ENCODE measurements at places on chromosomes 16 and 17. TPM values are rescaled to one million over a fixed set of nuclear protein-coding genes. Genes with fewer than 3 reads are reported as not detected.

GRCh38 chr16:28522792-28523191 is 16.0 kb downstream of the NUPR1 start:
- no peak for DNase-seq

DNA sequence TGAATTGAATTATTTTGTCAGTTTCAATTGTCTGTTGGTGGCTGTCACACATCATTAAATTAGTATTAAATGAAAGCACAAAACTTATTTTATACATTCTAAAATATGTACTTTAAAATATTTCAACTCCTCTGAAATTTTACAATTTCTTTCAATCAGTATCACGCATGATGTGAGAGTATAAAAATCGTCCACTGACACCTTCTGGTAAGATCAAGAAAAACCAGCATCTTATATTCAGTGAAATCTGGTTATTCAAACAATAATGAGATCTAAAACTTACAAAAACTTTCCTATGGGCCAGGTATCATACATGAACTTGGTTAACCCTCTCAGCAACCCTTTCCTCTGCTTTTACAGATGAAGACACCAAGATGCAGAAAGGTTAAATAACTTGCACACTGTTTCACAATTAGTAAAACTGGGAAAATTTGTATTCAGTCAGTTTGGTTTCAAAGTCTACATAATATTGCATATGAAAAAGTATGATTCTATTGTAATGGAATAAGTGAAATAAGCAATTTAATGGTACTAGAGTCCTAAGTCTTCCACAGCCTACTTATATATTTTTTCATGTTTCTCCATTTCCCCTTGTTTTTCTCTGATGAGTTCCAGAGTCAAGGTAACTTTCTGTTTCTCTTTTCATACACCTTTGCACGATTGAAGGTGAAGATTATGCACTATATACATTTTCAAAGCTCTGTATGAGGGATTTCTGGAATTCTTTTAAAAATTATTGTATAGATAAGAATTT is 58.7 kb downstream of the EFCAB5 start:
- DNase-seq: no peak

DNA sequence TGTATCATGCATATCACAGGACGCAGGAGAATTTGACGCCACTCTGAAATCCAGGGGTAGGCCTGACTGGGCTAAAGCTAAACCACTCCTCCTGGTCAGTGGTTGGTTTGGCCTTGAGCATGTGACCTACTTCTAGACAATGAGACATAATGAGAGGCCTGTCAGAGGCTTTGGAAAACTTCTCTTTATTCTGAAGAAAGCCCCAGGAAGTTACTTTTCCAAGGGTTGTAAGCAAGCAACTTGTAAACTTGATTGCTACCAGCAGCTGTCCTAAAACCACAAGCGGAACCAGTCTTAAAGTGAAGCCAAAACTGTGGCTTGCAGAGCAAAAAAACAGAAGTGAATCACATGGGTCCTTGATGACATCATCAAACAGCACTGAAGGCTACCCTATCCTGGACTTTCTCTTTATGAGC is 138.2 kb upstream of the COX10 start:
- no peak for DNase-seq

DNA sequence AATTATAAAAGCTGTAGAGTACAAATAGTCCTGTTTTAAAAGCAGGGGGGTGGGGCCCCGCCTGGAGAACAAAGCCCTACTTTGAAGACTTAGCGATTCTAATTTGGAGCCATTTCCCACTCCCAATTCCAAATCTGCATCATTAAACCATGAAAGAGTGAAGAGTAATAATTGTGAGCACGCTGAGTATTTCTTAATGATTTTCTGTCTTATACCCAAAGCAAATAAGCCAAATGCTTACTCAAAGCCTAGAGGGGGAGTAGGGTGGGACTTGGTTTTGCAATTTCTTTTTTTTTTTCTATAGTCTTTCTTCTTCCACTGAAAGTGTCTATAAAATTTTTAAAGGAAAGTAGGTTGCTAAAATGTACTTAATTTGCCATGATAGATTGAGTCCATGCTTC is 470.1 kb downstream of the TOX3 start:
- no peak for DNase-seq

- no peak for DNase-seq
These were observed 3.0 kb downstream of the HIRIP3 start for GRCh38 chr16:29992344-29992967.

Gene SLC35G6
- not detected for total RNA-seq

GRCh38 chr16:79067600-79067999 is 532.9 kb downstream of the MAF start:
- DNase-seq: no peak

Gene CKLF
- total RNA-seq: 54.7 TPM

Gene CMTM1
- total RNA-seq: 3.1 TPM

Gene CCL16
- 0.21 TPM for total RNA-seq

Gene PPP1R27
- total RNA-seq: not detected

Gene MRPS23
- total RNA-seq: 17.3 TPM

- no peak for DNase-seq
These were observed 142.4 kb downstream of the TOX3 start for GRCh38 chr16:52404546-52404945.

- peak; percentile 39 for DNase-seq
These were observed 630 bp downstream of the RNFT1 start for GRCh38 chr17:59963738-59964481.

GRCh38 chr17:67531291-67531690 is 154.2 kb downstream of the PITPNC1 start:
- DNase-seq: no peak

DNA sequence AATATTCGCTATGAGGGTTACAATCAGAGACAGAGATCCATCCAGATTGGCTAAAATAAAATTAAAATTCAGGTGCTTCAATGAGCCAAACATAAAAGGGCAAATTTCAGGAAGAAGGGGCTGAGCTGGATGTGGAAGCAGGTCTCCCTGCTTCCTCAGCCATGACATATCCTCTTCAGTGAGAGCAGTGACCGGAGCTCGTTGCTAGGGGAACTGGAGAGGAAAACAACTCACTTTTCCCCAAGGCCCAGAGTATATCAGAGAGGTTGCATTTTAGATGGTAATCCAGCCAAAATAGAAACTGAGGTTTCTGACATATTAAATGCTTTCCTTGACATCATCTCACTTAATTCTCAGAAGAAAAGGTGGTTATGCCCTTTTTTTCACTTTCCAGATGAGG is 503.5 kb downstream of the HS3ST4 start:
- no peak for DNase-seq

- no peak for DNase-seq
These were observed 18.4 kb downstream of the HS3ST6 start for GRCh38 chr16:1899641-1900451.

Gene NEK8
- total RNA-seq: 3.2 TPM

Gene CA7
- total RNA-seq: not detected

DNA sequence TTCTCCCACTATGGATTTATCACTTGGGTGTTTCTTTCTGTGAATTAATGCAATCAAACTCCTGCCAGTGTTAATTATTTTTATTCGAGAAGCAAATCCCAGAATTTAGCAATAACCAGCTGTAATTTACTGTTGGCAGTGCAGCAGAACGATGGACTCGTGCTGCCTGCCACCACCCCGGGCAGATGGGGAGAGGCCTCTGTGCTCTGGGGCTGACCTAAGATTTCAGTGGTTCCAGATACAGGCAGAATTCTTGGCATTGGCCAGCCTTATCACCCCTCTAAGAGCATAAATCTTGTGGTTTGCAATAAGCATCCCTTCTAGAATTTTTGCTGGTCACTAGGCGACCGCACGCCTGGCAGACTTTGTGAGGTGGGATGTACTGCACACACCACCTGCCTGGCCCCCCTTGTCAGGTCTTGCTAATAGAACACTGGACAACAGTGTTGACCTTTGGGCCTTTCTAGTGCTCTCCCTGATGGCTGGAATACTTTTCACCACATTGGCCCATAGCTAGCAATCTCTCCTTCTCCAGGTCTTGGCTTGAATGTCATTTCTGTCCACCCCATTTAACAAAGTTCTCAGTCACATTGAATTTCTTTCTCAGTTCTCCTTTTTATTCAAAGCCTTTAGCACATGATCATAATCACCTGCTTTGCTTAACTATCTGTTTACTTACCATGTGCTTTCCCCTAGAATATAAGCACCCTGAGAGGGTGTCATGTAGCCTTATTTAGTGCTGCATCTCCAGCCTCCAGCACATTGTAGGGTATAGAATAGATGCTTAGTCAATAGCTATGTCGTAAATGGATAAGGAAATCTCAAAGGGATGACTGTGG is 122.1 kb upstream of the DYNLRB2 start:
- DNase-seq: no peak

- no peak for DNase-seq
These were observed 222.9 kb upstream of the IRX3 start for GRCh38 chr16:54509456-54509855.

Gene DOC2B
- total RNA-seq: 5.1 TPM

GRCh38 chr17:78502611-78503148 is 74.5 kb downstream of the DNAH17 start:
- DNase-seq: no peak

DNA sequence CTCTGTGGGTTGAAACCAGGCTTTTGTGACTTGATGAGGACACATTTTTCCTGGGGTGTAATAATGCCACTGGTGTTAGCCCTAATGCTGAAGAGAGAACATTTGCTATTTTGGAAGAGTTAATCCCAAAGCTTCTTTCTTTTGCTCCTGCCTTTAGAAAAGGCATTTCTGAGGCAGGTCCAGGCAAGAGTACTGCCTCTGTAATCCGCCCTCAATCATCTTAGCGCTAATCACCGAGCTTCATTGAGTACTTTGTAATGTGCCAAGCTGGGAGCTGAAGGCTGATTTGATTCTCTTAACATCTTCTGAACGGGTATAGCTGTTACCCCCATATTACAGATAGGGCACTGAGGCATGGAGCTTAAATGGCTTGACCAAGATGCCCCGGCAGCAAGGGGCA is 60.3 kb downstream of the AKAP1 start:
- DNase-seq: no peak

Gene NLRC3
- total RNA-seq: 1.2 TPM

DNA sequence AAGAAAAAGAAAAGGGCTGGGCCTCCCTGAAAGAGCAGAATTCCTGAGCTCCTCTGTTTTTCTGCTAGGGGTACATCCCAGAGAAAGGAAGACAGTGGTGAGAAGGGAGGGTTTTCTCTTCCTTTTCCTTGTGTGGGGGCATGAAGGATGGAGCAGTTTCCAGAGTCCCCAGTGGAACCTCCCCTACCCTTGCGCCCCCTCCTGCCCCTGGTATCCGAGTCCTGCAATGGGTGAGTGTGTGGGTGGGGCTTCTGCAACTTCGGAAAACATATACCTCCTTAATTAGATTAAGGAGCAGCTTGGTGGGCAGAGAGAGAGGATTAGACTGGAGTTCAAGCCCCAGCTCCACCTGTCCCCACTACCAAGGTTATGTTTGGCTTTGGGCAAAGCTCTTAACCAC is 5.4 kb upstream of the GIP start:
- no peak for DNase-seq

DNA sequence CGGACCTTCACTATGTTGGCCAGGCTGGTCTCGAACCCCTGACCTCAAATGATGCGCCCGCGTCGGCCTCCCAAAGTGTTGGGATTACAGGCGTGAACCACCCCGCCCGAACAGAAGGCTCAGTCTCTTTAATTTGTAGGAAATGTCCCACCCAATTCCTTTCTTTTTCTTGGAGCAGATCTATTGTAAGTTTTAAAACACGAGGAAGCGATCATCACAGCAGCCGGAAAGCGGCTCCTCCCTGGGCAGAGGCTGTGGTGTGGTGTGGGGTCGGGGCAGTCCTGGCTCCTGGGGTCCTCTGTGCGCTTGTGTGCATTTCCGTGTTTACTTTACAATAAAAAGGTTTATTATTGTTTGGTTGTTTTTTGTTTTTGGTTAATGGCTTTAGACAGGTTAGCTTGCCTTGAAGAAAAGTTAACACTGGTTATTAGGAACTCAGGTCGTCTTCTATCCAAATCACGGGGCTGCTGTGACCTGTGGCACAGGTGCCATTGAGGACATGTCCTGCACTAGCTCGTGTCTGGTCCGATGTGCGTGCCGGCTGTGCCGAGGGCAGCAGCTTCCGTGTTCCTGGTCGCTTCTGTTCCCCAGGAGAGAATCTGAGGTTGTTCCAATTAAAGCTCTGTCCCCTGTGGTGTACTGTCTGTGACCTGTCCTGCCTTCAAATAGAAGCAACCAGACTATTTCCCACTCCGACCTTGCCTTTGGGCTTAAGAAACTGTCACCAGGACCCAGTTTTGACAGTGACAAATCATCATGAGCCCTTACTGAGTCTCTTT is 83.1 kb downstream of the SEC14L1 start:
- DNase-seq: no peak

DNA sequence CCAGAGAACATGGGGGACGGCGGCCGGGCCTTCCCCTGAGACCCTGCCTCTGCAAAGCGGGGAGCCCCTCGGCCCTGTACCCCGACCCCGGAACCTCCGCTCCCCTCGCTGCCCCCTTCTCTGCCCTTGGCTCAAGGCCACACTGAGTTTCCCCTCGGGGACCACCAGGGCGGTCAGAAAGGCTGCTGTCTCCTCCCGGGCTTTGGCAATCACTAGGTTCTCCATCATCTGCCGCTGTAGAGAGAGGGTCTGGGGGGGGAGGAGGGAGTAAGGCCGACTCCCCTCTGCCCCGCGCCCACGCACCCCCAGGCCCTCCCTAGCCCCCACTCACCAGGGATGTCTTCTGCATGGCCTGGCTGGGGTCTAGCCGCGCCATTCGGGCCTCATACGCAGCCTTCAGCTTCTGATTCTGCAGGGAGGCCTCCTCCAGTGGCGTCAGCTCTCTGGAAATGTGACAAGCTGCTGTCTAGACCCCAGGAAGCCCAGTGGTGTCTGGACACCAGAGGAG is 8.4 kb downstream of the VPS9D1 start:
- DNase-seq: no peak

Gene ARL5C
- total RNA-seq: 0.37 TPM

Gene SYNGR3
- 2.0 TPM for total RNA-seq

DNA sequence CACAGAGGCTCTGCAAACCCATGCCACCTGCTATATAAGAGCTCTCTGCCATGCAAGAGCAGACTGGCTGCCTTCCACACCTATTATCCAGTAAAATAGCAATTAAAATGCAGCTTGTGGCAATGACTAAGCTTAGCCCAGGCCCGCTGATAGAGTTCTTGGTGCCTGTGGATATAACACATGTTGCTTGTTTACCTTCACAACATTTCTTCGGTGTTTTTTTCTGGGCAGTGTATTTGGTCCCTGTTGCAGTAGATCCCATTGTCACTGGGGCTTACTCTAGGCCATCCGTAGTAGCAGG is 63.5 kb downstream of the SPECC1 start:
- no peak for DNase-seq

DNA sequence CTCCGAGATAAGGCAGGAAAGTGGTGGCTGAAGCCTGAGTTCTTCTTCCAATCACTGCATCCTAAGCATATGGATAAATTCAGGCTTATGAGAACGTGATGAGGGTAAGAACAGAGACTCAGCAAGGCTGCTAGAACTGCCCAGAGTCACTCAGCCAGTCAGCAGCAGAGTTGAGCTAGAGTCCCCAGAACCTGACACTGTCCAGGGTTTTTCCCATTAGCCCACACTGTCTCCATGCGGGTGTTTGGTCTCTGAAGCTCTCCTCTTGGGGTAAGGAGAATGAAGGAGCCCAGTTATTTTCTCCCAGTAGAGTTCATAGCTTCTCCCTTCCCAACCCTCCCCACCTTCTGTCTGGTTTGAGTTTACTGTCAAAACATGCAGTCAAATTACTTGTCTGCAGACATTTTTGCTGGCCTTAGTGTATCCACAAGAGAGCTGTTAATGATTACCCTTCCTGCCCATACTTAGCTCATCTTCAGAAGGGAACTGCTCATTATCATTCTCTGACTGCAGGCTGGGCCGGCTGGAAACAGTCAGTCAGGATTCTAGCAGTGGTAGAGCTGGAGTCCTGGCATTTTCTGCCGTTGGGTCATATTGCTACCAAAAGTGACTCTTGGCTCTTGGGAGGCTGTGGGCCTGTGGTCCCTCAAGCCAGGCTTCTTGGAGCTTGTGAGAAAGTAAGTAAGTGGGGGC is 460.0 kb downstream of the HS3ST3B1 start:
- DNase-seq: no peak

Gene FOXC2
- total RNA-seq: 0.58 TPM

Gene ABAT
- 9.0 TPM for total RNA-seq
